ENCODE measurements at places on chromosomes 11 and 22.

DNA sequence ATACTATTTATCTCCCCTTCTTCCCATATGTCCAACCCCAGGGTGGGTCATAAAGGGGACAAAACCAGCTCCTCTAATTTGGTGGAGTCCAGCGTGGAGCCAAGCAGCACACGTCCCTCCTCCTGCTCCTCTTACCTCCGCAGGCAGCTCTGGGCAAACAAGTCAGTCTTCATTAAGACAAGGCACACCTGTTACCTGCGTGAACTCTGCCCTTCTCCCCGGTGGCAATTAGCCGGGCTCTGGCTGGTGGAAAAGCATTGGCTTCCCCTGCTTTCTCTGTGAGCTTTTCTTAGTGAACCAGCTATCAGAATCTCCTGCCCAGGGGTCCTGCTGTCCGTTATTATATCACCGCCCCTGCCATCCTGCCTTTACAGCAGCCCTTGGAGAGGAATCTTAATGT is 418.7 kb upstream of the CADM1 start:
- DNase-seq, result no peak

DNA sequence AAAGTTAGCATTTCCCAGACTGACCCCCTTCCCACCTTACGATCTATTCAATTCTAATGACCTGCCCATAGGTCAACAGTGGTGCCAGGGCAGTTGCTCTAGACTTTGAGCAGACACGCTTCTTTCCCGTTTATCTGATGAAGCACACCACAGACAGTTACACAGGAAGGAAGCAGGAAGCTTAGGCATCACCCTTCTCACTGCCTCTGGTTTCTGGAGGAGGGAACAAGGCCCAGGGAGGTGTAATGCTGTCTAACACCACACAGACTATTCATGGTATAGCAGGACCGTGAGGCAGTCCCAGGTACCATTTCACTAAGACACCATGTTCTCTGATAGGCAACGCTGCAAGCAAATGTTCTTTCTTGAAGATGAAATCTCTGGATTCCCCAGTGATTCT is 279.4 kb downstream of the NTM start:
- no peak for DNase-seq

DNA sequence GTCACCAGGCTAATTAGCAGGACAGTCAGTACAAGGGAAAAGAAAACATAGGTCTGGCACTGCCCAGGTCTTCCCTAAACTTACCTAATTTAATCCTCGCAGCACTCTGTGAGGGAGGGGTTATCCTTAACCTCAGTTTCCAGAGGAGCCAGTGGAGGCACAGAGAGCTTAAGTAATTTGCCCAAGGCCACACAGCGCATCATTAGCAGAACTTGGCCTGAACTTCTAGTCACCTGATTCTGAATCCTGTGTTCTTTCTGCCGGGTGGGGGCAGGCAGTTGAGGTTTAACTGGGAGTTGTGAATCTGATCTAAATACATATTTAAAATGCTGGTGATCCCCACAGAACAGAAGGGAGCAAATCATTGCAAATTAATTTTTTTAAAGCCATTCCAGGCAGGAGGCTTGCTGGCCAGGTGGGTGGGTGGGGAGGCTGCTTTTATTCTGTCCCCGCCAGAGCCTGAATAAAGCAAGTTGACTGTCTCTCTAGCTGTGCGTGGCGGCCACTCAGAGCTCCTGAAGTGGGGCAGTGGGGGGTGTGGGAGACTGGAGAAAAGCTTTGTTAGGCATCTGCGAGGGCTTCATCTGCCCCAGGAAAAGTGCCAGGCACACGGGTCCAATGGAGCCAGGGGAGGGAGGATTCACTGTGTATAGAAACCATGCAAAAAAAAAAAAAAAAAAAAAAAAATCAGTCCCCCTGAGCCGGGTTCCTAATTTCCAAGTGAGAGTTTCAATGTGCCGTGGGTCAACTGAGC is 66.1 kb downstream of the NFAM1 start:
- no peak for DNase-seq

- no peak for DNase-seq
These were observed 32.8 kb downstream of the PARVG start for GRCh38 chr22:44213489-44214043.

Measured in activated effector memory CD4-positive, alpha-beta T cell treated with anti-CD3 and anti-CD28 coated beads, Interleukin-2, amount 50 U/mL, for 16 hours (primary cell).